ENCODE measurements at places on chromosomes 1 and 21.

DNA sequence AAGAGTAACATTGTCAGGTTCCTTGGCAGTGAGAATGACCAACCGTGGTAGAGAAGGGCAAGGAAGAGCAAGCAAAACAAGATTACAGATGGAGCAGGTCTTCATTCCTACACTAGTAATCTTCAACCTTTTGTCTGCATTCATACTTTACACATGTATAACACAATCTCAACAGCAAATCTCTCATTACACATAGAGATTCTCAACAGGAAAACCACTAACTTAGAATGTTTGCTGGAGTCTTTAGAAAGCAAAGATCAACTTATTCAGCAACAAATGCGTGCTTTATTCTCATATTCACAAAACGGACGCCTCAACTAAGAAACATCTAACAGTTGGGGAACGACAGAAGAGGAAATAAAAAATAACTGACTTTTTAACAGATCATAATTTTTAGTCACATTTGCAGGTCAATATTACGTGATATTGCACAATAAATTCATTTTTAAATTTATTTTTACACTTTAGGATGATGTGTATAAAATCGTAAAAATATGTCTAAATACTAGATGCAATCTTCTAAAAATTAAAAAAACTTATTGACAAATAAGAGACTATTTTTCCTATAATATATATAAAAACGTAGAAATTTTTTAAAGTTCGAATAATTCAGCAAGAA is 82.9 kb downstream of the ARID4B start:
- DNase-seq: no peak

DNA sequence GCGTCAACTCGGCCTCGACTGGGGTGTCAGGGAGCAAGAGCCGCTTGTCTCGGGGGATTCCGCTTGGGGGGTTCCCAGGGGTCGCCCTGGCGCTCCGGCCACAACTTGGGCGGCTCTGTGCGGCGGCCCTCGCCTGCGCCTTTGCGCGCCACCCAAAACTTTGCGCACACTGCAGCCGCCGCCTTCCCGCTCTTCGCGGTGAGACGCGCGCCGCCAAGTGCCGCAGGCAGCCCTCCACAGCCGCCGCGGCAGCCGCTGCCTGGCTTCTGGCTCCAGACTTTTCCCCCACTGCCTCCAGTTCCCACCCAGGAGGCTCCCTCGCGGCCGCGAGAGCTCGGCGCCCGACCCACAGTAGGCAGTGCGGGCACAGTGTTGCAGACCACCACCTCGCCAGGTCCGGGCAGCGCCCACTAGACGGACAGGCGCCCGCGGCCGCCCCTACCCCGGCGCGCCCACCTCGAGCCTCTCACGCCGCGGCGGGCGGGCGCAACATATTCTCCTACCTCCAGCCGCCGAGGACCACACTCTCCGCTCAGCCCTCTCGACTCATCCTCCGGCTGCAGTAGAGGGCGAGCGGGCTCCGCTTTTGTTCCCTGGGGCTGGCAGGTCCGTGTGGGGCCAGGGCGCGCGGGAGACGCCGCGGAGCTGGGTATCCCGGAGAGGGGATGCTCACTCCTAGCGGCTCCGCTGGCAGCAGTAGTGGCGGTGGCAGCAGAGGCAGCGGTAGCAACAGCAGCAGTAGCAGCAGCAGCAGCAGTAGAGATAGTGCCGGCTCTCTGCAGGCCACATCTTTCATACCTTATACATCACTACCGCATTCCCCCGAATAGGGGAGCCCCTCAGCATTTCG is 296.6 kb downstream of the OMA1 start:
- peak; percentile 25 for DNase-seq

- no peak for DNase-seq
Observed at GRCh38 chr1:91768786-91769725, 116.9 kb downstream of the TGFBR3 start.

DNA sequence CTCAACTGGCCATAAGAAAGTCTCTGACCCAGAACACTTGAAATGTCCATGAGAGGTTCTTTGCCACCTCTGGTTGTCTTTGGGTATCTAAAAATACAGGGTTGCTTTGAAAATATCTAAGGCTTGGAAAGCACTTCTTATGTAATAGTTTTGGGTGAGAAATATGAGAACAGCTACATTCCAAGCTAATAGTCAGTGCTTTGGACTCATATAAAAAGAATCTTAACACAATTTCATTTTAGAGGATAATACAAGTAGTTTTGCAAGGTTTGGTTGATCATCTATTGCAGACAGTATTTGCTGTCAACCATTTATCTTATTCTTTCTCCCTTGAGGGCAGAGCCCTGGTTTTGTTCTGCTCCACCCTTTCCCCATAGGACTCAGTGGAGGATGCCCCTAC is 207.5 kb downstream of the KCNK2 start:
- peak; percentile 33 for DNase-seq

- no peak for DNase-seq
Observed at GRCh38 chr1:226498640-226499008, 49.9 kb upstream of the STUM start.

- DNase-seq: no peak
Observed at GRCh38 chr1:41751804-41752513, 166.8 kb downstream of the HIVEP3 start.

DNA sequence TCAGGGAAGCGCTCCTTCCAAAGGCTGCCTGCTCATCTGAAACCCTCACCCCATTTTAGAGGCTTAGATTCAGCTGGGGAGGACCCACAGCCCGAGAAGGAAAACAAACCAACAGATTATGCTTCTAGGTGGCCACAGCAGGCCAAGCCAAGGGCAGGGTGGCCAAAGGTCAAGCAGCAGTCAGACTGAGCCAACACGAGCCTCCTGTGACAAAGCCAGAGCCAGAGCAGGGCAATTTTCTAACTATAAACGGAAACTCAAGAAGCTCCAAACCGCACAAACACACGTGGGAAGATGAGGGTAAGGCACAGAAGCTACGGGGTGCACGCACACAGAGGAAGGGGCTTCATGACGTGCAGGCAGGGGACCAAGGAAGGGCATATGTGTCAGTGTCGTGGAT is 64.1 kb downstream of the PLEKHA6 start:
- DNase-seq: no peak

DNA sequence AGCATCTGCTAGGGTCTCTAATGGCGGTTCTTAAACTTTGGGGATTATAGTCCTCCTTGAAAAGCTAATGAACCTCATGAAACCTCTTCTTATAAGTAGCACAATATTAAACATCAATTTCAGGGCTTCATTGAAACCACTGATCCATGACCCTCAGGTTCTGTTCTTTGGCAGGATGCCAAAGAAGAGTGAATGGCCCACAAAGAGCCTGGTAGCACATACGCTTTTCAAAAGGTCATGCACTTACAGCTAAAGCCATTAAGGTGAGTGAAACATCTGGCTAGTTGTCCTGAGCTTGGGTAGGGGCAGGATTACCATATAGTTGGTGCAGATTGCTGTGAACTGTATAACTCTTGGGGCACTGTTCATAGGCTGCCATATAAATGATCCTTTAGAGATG is 42.3 kb downstream of the MDM4 start:
- DNase-seq: no peak

DNA sequence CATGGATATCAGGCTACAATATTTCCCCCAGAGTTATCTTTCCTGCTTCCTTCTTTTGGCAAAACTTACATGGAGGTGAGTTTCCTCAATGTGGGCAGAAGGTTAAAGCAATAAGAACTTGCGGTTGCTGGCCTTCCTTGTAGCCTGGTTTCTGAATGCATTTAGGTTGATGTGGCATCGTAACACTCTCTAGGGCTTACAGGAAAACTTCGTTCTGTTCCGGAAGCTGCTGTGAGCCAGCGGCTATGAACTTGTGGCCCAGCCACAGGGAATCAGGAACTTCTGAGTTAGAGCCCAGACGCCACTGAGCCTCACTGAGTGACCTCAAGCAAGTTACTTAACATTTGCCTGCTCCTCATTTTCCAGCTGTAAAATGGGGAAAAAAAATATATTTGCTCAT is 623.4 kb upstream of the ADAMTS5 start:
- DNase-seq: no peak

DNA sequence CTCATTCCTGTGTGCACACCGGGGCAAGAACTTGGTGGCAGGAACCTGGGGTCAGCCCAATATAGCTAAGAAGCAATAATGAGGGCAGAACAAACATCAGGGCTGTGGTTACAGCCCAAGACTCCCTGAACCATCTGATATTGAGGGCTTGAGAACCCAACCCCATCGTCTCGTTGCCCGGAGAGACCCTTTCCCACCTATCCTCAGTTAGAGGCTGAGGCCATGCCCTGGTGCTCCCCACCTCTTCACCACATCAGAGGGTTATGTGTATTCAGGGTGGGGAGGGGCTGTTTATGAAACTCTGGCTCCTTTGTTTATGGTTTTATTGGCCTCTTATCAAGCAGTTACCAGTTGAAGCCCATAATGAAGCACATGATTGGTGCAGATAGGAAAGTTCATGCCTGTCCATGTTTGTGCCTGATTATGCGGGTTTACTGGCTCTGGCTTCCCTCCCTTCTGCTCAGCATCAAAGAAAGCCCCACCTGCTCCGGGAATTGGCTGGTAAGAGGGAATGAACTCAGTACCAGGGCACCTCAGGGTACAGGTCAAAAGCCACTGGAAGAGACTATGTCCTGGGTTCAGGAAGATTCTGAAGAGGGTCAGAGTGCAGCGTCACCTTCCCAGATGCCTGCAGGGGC is 14.5 kb downstream of the NUAK2 start:
- DNase-seq: no peak

DNA sequence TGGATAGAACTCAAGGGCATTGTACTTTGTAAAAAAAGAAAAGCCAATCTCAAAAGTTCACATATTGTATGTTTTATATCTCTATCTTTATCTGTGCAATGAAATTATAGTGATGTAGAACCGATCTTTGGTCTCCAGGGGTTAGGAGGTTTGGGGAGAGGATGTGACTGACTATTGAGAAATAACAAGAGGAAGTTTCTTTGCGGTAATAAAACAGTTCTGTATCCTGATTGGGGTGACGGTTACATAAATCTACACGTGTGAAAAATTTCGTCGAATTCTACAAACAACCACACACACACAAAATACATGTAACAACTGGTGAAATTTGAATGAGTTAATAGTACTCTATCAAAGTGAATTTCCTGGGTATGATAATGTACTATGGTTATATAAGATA is 10.6 kb upstream of the OR2T33 start:
- DNase-seq: no peak

GRCh38 chr1:232951180-232951579 is 769 bp downstream of the NTPCR start:
- DNase-seq: no peak

DNA sequence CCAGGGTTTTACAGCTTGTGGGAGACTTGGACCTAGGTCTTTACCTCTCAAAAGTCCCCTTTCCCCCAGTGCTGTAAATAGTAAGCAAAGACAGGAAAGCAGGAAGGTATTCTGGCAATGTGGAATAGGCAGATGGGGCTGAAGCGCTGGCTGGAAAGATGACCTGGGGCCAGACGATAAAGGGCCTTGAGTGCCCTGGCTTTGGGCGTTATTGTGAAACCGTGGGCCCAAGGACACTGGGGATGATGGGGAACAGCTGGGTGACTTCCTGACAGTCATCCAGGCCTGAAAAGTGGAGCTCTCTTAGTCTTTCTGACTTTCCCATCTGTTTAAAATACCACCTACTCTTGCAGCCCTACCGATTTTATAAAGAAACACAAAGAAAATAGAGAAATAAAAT is 16.3 kb downstream of the URB2 start:
- no peak for DNase-seq

- no peak for DNase-seq
Observed at GRCh38 chr1:210505601-210506496, 177.1 kb downstream of the HHAT start.

- no peak for DNase-seq
Observed at GRCh38 chr1:206833801-206834200, 31.6 kb upstream of the IL20 start.

GRCh38 chr21:40466893-40467483 is 380.0 kb downstream of the DSCAM start:
- no peak for DNase-seq

DNA sequence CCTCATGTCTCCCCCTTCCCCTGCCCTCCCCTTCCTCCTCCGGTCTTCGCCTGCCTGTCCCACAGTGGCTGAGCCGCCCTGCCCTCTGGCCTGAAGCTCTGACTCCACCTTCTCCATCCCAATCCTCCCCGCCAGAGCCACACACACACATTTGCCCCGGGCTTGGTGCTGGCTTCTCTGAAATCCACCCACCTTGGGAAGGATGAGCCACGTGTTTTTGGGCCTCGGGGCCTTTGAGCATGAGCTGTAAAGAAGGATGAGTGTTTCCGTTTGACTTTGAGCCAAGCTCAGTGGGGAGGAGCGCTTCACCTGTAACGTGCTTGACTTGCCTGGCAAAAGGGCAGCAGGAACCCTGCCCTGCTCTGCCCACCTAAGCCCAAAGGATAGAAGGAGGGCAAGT is 295.1 kb downstream of the SIPA1L2 start:
- no peak for DNase-seq

- DNase-seq: no peak
Observed at GRCh38 chr1:3011631-3012455, 9.4 kb upstream of the ACTRT2 start.

GRCh38 chr21:44630440-44630839 is 3.5 kb downstream of the KRTAP10-9 start:
- DNase-seq: no peak

DNA sequence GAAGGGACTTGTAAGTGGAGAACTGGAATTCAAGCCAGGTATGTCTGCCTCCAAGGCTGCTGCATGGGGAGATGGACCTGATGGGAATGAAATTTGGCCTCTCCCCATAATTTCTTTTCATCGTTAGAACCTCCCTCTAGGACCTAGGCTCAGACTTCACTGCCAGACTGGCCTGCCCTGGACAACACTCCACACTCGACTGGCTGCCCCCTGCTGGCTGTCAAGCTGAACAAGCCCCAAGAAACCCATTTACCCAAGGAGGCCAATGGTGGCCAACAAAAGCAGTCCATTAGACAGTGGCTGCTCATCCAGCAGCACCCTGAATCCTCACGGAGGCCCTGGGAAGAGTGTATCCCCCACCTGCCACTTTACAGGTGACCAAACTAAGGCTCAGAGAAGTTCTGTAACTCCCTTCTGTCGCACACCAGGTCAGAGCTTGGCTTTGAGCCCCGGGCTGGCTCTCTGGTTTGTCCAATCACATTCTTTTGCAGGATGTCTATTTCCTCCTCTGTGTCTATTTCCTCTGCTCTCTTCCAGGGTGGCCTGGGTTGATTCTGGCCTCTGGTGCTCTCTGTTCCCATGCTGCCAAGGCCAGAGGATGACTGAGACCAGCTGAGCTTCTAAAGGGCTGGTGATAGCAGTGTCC is 3.8 kb downstream of the RNF186 start:
- DNase-seq: no peak

GRCh38 chr1:14804626-14805025 is 206.1 kb downstream of the KAZN start:
- no peak for DNase-seq

- peak; percentile 39 for DNase-seq
Observed at GRCh38 chr1:155968670-155969069, 9.7 kb downstream of the ARHGEF2 start.

DNA sequence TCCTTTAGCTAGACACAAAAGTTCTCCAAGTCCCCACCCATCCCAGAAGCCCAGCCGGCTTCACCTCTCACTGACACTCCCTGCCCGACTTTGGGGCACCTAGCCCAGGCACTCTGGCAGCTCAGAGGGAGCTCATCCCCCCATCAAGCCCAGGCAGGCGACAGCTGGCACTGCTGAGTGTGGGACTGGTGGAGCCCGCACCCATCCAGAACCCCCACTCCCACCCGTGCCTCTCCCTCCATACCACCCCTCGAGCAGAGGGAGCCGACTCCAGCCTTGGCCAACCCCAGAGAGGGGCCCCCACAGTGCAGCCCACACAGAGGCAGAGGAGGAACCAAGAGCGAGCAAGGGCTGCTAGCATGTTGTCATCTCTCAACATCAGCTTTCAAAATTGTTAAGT is 658.6 kb downstream of the AMY1C start:
- DNase-seq: no peak
